ENCODE measurements at places on chromosomes 16 and 17.

- no peak for DNase-seq
Observed at GRCh38 chr16:20610211-20610891, 34.2 kb upstream of the ACSM2B start.

GRCh38 chr17:81396278-81396721 is 1.0 kb downstream of the BAHCC1 start:
- no peak for DNase-seq

DNA sequence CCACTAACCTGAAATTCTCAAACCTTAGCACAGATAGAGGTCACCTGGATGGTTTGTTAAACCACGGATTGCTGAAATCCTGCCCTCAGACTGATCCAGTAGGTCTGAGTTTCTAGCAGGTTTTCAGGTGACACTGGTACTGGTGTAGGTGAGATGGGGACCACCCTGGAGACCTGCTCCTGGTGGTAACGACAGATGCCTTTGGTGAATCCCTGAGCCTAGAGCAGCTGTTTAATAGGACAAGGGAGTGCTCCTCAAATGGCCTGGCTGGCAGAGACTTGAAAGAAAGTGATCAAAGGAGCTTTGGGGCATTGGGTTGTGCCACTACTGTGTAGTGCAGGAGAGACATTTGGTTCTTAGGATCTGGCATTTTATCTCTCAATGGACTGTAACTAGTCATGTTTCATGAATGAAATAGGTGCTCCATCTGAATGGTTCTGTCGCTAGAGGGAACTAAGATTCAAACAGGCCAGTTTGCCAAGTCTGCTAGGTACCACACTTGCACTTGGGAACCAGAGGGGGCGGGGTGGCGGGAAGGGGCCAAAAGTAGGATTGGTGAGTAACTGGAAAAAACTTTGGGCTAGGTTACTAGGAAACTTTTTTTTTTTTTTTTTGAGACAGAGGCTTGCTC is 2.9 kb upstream of the IFI35 start:
- DNase-seq: no peak

DNA sequence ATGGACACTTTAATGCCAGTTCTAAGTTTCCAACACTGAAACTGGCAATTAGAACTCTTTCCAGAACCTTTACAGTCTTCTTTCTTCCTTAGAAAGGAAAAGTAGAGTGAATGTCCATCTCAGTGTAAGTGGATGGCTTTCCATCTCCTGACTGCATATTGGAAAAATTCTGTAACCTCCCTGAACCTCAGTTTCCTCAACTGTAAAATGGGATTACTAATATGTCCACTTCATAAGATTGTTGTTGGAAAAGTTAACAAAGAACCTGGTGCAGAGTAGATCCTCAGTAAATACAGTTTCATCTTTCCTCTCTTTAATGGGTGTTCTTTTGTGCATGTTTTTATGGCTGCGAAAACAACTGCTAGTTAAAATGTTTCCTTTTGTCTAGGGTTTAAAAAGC is 2.6 kb downstream of the TMEM98 start:
- no peak for DNase-seq

DNA sequence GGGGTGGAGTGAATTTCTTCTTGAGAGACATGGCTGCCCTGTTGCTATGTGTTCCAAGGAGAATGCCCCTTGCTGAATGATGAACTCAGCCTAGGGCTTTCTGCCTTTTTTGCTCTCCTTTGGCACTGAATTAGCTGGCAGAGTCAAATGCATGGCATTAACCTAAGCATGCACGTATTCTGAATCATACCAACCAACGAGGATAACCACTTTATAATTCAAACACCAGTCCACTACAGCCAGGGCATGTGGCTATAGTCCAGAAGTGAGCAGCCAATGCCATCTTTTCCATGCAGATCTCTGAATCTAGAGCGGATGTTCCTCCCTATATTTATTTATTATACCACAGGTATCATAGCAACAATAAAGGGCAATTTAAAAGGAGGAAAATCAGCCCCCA is 15.7 kb downstream of the TMIGD1 start:
- DNase-seq: no peak

Data from activated CD4-positive, alpha-beta T cell treated with anti-CD3 and anti-CD28 coated beads, Interleukin-2, amount 50 U/mL, for 48 hours (primary cell).